CD14-positive monocyte (primary cell): ENCODE measurements at places on chromosomes 2 and 18.
A peak's percentile ranks its signal among the peaks of the same experiment; 100 is the strongest.

GRCh38 chr2:23452853-23453420 lies 68.0 kb downstream of the KLHL29 start:
- no peak for DNase-seq

GRCh38 chr2:205706769-205707381 lies 24.6 kb downstream of the NRP2 start:
- DNase-seq, result peak; percentile 92

DNA sequence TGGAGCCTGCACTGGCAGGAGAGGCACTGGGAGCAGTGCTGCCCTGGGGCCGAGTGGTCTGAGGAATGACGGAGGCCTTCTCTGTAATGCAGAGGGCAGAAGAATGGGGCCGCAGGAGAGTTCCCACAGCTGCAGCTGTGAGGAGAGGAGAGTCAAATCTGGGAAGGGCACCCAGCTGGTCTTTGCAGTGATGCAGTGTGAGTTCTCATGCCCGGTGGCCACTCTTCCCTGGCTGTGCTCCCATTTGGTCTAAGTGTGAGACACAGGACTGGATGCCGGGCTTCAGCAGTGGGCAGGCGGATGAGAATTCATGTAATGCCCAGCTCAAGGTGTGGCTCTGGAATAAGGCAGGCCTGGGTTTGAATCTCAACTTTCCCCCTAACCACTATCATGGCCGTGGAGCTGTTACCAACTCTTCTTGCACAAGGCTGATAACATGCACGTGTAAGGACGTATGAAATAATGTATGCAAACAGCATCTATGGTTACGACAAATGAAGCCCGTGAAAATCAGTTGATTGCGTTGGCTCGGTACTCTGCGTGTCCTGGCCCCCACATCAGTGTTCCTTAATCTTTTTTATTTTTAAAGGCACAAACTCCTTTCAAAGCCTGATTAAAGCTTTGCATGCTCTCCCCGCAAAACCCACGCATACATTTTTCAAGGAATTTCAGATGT lies 71.6 kb downstream of the ACKR3 start:
- no peak for DNase-seq

DNA sequence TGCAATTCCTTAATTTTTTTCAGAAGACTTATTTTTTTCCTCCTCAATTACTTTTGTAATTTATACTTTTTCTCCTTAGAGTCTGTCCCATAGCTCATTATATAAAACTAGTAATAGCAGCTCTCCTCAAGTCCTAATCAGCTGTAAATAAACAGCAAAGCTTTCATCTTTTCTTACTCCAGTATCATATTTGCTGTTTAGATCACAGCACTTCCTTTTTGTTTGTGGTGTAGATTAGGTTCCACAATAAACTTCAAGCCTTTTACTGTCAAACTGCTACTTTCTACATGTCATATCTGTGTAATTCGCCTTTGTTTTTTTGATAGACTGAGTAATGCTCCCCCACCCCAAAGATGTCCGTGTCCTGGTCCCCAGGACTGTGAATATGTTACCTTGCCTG lies 25.5 kb downstream of the GCG start:
- no peak for DNase-seq

- DNase-seq, result no peak
Observed at GRCh38 chr18:65398347-65399075, 352.3 kb upstream of the CDH7 start.

DNA sequence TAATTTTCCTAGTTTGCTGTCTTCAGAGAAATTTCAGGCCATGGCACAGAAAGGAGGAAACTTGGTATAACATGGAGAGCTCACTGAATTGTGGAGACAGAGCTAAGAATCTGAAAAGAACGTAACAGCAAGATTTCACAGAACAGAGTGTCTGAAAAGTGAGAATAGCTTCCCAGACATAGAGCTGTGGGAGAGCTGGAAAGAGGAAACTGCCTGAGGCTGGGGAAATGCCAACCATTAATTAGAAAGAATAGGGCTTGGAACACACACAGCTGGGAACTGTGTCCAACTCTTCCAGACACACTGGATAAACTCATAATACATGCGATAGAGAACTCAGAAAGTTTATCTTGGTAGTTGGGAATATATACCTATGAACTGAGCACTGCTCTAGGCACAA lies 51.6 kb upstream of the KYNU start:
- no peak for DNase-seq

GRCh38 chr2:196836440-196836839 lies 27.3 kb upstream of the C2orf66 start:
- no peak for DNase-seq

DNA sequence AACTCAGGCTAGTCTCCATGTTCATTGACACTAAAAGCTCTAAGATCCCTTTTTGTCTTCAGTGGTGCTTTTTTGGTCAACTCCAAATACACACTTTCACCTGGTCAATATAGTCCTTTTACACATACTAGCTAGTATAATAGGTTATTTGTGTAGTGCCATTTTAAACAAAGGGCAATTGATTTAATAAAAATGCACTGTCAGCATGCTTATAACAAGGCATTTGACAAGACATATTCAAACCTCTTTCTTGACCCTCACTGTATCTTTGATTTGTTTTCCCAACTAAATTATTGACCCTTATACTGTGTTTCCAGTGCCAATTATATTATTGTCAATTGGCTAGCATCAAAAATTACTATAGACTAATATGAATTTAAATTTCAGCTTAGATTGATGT lies 1117.6 kb upstream of the DDX18 start:
- DNase-seq, result no peak

DNA sequence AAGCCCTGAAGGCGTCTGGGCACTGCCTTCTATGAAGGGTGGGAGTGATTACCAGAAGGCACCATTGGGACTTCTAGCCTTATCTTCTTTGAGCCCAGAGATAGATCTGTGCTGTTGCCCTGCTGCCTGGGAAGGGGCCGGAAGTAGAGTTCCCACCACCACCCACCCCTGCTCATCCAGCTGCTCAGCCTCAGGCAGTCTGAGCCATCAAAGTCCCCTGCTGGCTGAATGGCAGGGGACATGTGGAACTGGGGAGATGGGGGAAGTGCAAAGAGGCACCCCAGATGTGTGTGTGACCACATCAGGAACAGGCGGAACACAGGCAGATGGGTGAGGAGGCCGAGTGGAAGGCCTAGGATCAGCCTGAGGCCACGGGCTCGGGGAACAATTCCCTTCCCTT lies 3.3 kb upstream of the WNT10A start:
- DNase-seq, result no peak

DNA sequence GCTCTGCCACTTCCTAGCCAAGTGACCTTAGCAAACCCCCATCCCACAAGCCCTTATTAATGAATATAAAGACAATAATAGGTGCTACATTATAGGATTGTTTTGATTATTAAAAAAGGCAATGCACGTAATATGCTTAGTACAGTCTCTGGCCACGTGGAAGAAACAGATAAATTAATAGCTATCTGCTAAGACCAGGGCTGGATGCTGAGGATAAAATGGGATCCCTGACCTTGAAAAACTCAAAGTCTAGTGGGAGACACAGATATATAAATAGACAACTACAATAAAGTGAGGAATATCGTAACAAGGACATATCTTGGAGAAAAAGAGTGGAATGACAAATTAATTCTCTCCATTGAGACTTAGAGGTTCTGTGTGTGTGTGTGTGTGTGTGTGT lies 29.9 kb upstream of the PARD3B start:
- DNase-seq, result no peak

GRCh38 chr18:35132021-35132902 lies 91.0 kb downstream of the MAPRE2 start:
- no peak for DNase-seq

- no peak for DNase-seq
Observed at GRCh38 chr2:160812830-160813505, 319.4 kb upstream of the RBMS1 start.

- DNase-seq, result peak; percentile 18
Observed at GRCh38 chr2:101698014-101698843, 722 bp downstream of the MAP4K4 start.

GRCh38 chr2:62999905-63000304 lies 50.7 kb upstream of the OTX1 start:
- DNase-seq, result no peak

DNA sequence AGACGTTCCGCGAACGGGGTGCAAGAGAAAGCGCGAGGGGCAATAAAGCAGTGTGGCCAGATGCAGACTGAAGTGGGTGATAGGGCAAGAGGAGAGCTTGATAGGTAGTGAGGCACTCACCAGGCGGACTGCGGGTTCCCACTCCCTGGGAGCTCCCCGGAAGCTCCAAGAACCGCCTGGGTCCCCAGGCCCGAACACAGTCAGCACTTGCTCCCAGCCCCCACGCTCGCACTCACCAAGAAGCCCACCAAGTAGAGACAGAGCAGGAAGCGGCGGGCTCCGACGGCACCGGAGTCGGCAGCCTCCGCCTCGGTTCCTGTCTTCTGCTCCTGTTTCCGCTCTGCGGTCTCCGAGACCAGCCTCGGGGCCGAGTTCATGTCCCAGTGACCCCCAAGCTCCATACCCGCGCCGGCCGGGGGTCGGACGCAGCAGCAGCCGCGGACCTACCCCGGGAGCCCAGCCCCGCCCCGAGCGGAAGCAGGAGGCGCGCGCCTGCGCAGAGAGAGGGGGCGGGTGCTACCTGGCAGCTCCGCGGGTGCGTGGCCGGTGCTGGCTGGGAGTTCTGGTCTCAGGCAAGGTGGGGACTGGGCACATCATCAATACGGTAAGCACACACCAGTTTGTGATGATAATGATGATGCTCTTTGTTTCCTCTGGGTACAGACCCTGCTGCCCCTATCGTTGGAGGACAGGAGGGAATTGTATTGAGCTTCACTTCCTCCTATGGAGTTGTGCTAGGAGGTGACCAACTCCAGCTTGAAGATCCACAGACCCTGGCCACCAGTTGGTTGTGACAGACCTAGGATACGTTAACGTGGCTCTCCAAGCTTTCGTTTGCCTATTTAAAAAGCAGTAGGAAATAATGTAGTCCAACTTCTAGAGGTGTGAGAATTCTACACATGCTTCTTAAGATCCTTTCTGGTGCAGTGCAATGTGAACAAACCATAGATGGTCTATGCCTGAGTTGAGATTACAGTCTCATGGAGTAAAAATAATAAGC lies 25.1 kb upstream of the TMEM182 start:
- DNase-seq, result peak; percentile 53

GRCh38 chr2:143193121-143193520 lies 63.9 kb downstream of the ARHGAP15 start:
- no peak for DNase-seq

DNA sequence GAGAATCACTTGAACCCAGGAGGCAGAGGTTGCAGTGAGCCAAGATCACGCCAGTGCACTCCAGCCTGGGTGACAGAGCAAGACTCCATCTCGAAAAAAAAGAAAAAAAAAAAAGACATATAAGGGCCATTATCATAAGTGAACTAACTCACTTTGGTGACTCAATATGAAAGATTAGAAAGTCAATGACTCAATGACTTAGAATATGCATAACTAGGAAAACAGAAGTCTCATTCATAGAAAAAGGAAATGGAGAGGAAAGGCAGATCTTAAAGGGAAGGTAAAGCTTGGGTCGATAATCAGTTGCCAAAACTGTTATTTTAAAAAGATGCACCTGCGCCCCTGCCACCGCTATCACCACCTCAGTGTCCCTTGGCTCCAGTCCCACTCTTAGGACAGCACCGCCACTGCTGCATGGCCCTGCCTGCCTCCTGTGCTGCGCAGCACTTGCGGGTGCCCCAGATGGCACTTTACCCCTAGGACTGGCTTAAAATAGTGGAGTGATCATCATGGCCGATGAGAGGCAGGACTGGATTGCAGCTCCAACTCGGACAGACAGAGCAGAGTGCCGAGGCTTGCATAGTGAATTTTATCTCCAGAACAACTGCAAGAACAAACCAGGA lies 54.7 kb downstream of the INO80D start:
- peak; percentile 3 for DNase-seq

DNA sequence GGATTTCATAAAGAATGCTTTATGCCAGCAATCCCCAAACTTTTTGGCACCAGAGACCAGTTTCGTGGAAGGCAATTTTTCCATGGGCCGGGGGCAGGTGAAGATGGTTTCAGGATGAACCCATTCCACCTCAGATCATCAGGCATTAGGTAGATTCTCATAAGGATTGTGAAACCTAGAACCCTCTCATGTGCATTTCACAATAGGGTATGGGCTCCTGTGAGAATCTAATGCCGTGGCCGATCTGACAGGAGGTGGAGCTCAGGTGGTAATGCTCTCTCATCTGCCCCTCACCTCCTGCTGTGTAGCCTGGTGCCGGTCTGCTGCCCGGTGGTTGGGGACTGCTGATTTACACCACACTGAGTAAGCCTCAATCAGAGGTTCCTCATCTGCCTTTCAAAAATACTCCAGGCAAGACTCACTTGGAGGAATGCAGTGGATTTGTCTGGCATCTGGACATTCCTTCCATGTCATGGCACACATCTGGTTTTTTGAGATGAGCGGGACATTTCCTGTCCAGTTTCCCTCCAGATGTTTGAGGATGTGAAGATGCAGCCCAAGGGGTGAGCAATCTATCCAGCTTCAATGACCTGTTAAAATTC lies 185.8 kb downstream of the VAPA start:
- no peak for DNase-seq

DNA sequence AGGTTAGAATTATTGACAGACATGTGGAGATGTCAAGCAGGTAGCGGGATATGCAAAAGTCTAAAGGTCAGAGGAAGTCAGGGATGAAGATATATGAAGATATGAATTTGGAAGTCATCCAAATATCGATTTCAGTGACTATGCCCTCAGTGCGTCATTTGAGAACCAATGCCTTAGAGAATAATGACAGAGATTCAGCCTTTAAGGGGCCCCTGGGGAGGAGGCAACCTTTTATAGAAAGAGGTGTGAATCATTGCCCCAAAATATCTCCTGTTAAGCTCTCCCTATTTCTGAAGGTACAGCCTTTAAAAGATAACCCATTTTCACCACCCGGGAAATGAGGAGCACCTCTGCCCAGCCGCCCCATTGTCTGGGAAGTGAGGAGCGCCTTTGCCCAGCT lies 223.4 kb downstream of the NCKAP5 start:
- no peak for DNase-seq

DNA sequence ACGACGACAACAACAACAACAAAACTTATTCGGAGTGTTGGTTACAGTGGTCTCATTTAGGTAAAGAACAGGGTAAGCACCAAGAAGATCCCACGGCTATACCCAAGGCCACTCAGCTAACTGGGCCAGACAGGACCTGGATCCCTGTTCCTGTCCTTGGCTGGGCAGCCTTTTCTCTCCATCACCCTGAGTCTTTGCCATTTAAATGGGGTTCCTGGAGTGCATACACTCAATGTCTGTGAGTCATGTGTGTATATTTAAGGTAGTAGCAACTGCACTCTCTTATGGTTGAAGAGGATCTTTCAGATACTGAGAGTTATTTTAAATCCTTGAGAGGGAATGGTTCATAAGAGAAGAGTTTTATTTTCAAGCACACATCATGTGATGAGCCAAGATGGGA lies 35.3 kb downstream of the ADCYAP1 start:
- no peak for DNase-seq

- peak; percentile 67 for DNase-seq
Observed at GRCh38 chr2:37713258-37713700, 41.8 kb upstream of the CDC42EP3 start.
